ENCODE measurements at places on chromosomes 1 and 21.

DNA sequence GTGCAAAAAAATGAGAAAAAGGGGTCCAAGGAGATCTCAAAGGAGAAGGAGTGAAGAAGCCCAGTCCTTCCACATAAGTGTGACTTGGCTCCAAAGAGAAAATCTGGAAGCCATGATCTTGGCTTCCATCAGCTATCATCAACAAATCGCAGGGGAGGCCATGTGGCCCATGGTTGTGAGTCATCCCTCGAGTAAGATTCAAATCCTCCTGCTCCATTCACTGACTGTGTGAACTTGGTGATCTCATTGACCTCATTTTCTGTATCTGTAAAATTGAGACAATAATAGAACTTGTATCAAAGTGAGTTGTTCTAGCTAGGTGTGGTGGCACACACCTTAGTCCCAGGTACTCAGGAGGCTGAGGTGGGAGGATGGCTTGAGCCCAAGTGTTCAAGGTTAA, 79.1 kb upstream of the OLIG2 start:
- DNase-seq = peak; percentile 7

DNA sequence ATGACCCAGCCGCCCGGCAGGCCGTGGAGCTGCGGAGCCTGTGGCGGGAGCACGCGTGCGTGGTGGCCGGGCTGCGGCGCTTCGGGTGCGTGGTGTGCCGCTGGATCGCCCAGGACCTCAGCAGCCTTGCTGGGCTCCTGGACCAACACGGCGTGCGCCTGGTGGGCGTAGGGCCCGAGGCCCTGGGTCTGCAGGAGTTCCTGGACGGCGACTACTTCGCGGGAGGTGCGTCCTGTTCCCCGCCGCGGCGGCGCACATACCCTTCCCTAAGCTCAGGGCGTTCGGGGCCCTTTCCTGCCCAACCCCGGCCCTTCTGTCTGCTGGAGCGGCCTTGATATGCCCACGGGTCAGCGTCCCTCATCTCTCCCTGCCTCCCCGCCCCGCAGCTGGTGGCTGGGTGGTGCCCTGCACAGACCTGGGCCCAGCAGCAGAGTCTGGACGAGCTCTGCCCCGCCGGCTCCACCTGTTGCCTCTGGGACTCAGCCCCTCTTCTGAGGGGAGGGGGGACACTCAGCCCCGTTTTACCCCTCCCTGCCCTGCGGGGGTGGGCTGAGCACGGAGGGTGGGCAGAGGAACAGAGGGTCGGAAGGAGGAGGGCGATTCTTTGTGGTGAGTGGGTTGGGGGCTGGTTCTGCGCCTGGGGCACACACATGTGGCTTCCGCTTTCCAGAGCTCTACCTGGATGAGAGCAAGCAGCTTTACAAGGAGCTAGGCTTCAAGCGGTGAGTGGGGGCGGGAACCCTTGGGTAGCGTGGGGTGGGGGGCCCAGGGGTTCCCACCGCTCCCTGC, 688 bp downstream of the PRXL2B start:
- DNase-seq = peak; percentile 60

DNA sequence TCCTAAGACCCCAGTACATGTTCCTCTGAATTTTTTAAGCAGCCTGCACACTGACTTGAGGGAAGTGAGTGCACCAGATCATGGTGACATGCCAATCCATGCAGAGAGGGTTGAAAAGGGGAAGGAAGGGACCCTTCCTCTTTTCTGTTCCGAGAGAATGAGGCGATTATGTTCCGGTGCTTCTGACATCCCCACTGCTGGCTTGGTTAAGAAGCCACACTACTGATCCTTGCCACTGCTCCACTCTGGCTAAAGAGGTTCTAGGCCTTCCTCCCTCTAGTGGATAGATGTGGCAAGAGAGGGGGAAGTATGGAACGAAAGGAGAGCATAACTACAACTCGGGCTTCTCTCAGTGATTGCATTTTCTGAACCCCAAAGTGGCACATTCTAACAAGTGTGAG, 1.8 kb upstream of the CYB5R1 start:
- DNase-seq = peak; percentile 90

DNA sequence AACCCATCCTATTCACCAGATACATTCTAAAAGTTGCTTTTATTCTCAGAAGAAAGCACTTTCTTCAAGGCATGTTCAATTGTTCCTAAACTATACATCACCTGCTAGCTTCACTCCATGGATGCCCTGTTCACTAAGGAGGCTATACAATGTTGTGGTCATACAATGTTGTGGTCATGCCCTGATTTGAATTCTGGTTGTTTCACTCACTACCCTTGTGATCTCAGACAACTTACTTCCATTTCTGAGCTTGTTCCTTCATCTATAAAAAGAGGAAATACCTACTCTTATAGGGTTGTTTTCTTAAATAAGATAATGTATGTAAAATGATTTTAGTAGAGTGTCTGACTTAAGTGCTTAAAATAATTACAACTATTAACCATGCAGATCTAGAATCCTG, 19.7 kb downstream of the EDEM3 start:
- peak; percentile 37 for DNase-seq

- no peak for DNase-seq
Measured at GRCh38 chr1:181106479-181106878, 18.0 kb downstream of the IER5 start.

Measured in suppressor macrophage treated with lipopolysaccharide for 1 hour (primary cell).